Pulmonary artery endothelial cell (primary cell): ENCODE measurements at places on chromosomes 11 and 22. TPM values are rescaled to one million over a fixed set of nuclear protein-coding genes. Genes with fewer than 3 reads are reported as not detected.

Gene OR5A2
- not detected in 2 replicates for total RNA-seq

Gene KCNJ5
- total RNA-seq: 0.04 TPM in 1 of 2 replicates, not detected in the other

Gene ALDH3B2
- total RNA-seq: not detected in 2 replicates

Gene OOSP2
- total RNA-seq: not detected in 2 replicates

Gene CARD16
- 37.5 and 84.8 TPM in 2 replicates for total RNA-seq

Gene OR52E8
- not detected in 2 replicates for total RNA-seq

Gene OLFML1
- total RNA-seq: not detected in 2 replicates

Gene RAB3IL1
- 0.92 and 1.9 TPM in 2 replicates for total RNA-seq

Gene DERL3
- 0.26 and 1.5 TPM in 2 replicates for total RNA-seq

Gene PRR14L
- 24.1 and 25.1 TPM in 2 replicates for total RNA-seq

Gene NCF4
- total RNA-seq: not detected in 2 replicates

Gene TNNI2
- total RNA-seq: not detected in 2 replicates

Gene OVCH2
- total RNA-seq: not detected in 2 replicates

Gene ROBO4
- 186 and 220 TPM in 2 replicates for total RNA-seq

Gene MMP7
- 0.11 TPM in 1 of 2 replicates, not detected in the other for total RNA-seq

Gene C11orf91
- total RNA-seq: 0.13 TPM in 1 of 2 replicates, not detected in the other

Gene APOL3
- total RNA-seq: 52.0 and 59.1 TPM in 2 replicates

Gene OR5A1
- not detected in 2 replicates for total RNA-seq

Gene MGAT3
- total RNA-seq: not detected in 2 replicates

Gene PACS1
- total RNA-seq: 17.5 and 21.9 TPM in 2 replicates

Gene OR52N4
- total RNA-seq: not detected in 2 replicates

Gene PRR33
- not detected in 2 replicates for total RNA-seq

Gene VSIG10L2
- total RNA-seq: not detected in 2 replicates

Gene NOX4
- total RNA-seq: 15.9 and 17.1 TPM in 2 replicates

Gene KRTAP5-8
- not detected in 2 replicates for total RNA-seq

Gene HMOX1
- total RNA-seq: 49.0 and 86.4 TPM in 2 replicates

Gene FTH1
- 491 and 772 TPM in 2 replicates for total RNA-seq

Gene CARD10
- 26.9 and 39.7 TPM in 2 replicates for total RNA-seq

Gene DTX4
- total RNA-seq: 0.20 and 0.21 TPM in 2 replicates

Gene RIMBP3C
- 0.04 TPM in 1 of 2 replicates, not detected in the other for total RNA-seq

Gene SYCE3
- not detected in 2 replicates for total RNA-seq

Gene CRACR2B
- 4.1 and 4.3 TPM in 2 replicates for total RNA-seq

Gene PTGDR2
- under 0.01 and 0.04 TPM in 2 replicates for total RNA-seq

Gene OR10A2
- total RNA-seq: not detected in 2 replicates

Gene INPP5J
- total RNA-seq: 0.20 and 0.25 TPM in 2 replicates

Gene MARK2
- 9.2 and 12.5 TPM in 2 replicates for total RNA-seq

Gene PC
- 6.9 and 27.3 TPM in 2 replicates for total RNA-seq

Gene GUCY1A2
- total RNA-seq: 0.14 and 1.6 TPM in 2 replicates

Gene TRIM49D1
- total RNA-seq: not detected in 2 replicates
